ENCODE measurements at places on chromosomes 3 and 15.

DNA sequence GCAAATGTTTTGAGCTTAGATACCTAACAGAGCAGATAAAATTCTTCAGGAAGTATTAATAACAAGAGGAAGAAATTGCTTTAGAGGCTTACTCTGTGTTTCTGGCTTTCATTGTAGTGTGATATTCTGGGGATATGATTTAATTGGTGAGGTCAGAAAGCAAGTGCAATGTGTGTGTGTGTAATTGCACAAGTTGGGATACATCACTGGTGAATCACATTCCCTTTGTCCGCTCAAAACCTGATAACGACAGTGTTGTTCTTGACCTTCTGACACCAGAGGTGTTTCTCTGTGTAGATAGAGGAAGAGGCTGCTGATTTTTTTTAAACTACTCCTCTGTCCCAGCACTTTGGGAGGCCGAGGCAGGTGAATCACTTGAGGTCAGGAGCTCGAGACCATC, 161.1 kb downstream of the CACNA2D3 start:
- no peak for DNase-seq

DNA sequence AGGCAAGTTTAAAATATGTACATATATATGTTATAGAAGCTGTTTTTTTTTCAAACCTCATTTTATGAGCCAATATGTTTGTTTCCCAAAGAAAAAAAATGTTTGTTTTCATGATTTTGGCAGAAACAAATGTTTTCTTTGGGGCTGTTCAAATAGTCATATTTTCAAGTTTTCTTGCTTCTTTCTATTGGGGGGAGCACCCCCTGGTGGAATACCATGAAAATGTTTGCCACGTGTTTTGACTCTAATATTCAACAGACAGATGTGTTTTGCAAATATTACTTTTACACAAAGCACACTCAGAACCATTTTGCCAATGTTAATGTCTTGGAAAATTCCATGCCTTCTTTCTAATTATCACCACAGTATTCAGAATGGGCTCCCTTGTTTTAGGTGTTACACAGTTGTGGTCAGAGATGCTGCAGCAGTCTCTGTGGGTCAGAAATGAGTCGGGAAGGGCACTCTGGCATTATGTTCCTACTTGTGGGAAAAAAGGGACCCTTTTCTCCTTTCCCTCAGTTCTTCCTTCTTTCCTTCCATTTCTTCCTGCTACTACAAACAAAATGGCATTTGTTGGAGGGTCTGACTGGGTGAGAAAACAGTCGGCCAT, 817.0 kb downstream of the TUSC7 start:
- DNase-seq, result no peak

- no peak for DNase-seq
Observed at GRCh38 chr3:38707730-38708129, 58.2 kb upstream of the SCN5A start.

GRCh38 chr3:148187296-148187695, 510.4 kb upstream of the AGTR1 start:
- no peak for DNase-seq

GRCh38 chr3:123372686-123373473, 76.0 kb downstream of the ADCY5 start:
- no peak for DNase-seq

- DNase-seq, result no peak
Observed at GRCh38 chr3:38313695-38314094, 31.6 kb downstream of the SLC22A14 start.

- no peak for DNase-seq
Observed at GRCh38 chr15:88985547-88986393, 72.6 kb upstream of the MFGE8 start.

DNA sequence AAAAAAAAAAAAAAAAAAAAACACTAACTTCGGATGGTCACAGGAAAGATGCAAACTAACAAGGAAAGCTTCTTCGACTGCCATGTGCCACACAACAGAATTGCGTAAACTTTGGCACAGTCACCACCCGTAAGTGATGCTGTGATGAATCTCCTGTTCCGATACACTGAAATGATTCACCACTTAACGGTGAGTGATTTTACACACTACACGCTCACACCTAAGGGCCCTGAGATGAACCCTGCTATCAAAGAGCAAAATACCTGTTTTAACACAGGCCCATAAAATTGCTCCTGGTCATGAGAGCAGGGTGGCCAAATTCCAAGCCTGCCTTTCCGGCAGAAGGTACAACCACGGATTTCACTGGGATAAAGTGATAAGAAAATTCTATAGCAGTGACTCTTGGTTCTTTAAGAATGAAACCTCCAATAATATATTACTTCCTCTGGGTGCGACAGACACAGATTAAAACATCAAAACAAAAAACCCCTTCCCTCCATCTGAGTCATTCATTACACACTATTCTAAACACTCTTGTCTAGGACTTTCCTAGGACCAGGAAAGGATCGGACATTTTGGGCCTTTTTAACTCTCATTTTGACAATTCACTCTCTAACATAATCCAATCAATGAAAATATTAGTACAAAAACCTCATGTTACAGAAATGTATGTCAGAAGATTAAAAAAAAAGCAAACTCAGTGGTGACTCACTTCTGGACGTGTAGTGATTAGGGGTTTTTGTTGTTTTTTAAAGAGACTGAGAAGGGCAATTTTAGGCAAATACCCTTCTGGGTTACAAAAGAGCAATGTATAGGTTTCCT, 28.3 kb downstream of the LRIG1 start:
- peak; percentile 37 for DNase-seq

DNA sequence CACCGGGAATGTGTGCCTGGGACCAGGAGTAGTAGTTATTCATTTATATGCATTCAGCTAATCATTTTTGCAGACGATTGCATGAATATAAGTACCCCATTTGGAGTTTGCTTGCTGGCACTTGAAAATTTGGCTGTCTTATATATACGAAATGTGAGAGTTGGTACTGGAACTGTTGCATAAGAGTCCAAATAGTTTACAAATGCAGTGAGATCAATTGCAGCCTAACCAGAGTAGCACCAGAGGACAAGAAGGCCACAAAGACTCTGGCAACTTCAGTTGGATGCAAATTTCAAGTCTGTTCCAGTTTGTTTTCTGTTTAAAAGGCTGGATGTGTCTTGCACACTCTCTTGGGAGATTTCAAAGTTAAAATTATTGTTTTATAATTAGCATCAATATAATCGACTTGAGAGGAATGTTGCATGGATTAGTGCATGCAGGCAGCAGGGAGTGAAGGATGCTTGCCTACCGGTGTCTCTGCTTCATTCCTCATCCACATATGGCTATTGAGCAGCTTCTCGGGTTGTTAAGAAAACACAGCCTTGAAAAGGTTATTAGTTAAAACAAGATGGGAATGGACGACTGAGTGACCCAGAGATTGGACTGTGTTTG, 213.0 kb downstream of the PTPRG start:
- DNase-seq, result no peak

- DNase-seq, result no peak
Observed at GRCh38 chr3:174529298-174529697, 329.8 kb upstream of the NAALADL2 start.

DNA sequence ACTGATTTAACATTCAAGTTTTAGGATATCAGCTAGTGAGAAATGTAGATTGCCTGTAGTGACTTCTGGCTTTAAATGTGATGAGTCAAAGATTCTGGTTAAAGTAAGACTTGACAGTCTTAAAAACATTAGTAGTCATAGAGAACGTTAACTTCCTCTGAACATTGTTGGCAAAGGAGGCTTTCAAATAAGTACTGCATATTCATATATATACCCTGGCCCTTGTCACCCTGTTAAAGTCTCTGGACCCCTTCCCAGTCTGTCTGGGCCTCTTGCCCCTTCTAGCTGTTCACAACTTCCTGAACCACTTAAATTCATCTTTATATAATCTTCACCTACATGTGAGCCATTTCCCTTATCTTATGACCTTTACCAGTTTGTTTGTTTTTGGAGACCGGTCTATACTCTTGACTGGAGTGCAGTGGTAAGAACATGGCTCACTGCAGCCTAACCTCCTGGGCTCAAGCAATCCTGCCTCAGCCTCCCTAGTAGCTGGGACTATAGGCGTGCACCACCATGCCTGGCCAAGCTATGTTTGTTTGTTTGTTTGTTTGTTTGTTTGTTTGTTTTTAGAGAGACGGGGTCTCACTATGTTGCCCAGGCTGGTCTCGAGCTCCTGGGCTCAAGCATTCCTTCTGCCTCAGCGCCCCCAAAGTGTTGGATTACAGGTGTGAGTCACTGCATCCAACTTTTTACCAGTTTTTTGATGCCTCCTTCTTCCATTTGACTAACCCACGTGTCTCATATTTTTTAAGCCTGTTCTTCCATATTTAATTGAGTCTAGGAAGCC, 64.4 kb upstream of the CRTC3 start:
- DNase-seq, result no peak

- DNase-seq, result no peak
Observed at GRCh38 chr3:9347081-9347480, 15.8 kb upstream of the THUMPD3 start.

Data from CD4-positive, alpha-beta T cell treated with Interleukin-17A for 1 hour (primary cell).